ENCODE measurements at places on chromosomes 3 and 15.

GRCh38 chr3:187551416-187551815 lies 118.8 kb downstream of the SST start:
- no peak for DNase-seq

DNA sequence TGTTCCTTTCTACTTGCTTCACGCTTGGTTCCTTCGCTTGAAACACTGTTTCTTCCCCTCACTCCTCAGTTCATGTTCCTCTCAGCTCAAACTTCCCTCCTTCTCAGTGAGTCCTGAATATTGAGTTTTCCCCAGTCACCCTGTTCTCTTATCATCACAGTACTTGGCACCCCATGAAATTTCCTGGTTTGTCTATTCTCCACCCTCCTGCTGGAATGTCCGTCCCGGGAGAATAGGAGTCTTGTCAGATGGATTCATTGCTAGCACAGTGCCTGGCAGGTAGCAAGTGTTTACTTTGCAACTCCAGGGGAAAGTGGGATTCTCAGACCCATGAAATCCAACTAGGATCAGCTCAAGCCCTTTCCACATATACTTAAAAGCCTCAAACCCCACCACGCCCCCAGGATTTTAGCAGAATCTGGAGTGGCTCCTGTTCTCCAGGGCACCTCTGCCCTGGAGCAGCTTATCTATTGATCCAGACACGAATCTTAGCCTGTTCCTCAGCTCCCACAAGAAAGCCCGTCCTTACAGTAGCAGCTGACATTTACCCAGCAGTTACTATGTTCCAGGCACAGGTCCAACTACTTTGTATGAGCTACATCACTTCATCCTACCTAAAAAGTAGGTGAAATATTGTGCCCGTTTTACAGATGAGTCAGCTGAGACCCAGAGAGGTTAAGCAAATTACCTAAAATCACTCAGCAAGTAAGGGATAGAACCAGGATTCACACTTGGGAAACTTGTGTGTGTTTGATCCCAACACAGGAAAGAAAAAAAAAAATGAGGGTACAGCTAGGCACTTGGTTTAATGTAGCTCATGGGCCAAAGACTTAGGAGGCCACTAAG lies 36.8 kb upstream of the MAP3K13 start:
- no peak for DNase-seq

DNA sequence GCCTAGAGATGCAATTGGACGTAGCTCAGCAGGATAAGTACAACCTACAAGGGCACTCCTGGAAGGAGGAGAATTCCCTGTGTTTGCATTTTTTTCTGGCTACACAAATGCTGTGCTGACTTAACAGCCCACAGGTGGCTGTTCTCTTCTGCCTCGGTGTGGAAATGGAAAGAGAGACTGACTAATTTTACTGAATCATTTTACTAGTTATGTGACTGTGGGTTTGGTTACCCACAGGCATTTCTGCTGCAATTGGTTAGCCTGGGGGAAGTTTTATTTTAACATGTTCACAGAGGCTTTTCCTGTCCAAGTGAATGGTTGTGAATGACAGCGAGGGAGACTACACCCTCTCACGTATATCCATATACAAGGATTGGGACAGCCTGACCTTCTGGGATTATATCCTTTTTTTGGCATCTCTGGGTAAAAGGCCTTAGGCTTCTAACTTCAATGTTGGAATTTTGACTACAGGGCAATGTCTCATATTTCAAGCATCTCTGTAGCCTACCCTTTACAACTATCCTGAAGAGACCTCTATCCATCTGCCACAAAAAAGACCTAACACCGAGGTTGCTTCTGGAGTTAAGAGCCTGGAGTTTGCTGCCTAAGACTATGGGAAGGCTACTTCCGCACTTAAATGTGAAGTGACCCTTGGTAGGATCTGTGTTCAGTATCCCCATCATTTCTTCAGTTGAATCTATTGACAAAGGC lies 67.2 kb upstream of the TP63 start:
- DNase-seq: peak; percentile 90

DNA sequence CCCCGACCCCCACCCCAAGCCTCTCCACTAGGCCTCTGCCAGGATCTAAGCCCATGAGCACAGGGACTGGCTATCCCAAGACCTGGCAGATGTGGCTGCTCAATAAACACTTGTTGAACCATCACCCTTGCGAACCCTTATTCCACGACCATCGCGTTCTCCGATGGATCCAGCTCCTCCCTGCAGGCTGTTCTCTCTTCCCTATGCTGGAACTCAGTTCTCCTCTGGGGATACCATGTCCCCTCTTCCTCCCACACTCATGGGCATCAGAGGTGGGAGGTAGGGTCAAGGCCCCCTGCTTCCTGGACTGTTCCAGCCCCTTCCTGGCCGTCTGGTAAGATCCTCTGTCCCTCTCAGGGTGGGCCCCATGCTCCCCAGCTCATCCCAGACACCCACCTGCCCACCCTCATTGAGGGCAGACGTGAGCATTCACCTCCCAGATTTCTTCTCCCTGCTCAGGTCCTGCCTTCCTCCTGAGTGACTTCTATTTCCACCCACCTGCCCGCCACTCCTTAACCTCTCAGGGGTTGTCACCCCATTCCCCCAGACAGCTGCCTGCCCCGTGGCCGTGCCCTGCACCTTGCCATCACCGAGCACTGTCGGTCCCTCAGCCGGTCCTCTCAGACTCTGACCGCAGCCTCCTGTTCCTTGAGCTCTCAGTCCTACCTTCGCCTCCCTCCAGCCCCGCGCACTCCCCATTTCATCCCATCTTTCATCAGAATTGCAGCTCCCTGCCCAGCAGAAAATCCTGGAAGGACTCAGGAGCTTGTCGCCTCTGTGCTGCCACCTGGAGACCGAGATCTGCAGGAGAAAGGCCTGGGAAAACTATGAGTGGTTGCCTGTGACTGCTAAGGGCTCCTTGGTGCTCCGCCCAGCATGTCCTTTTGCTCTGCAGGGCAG lies 42.0 kb downstream of the PML start:
- DNase-seq: no peak

GRCh38 chr3:43627360-43627759 lies 5.5 kb upstream of the ANO10 start:
- DNase-seq: no peak

- no peak for DNase-seq
Observed at GRCh38 chr15:67030036-67030762, 35.2 kb upstream of the SMAD3 start.

DNA sequence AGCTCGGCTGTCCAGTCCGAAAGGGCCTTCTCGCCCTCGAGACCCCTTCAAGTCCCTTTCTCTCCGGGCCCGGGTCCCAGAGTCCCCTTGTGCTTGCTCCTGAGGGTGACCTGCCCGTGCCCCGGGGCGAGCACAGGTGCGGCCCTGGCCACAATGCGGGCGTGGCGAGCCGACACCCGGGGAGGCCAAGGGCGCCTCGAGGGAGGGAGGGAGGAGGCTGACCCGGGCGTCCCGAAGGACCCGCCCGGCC lies 810 bp upstream of the MEF2A start:
- DNase-seq: no peak

DNA sequence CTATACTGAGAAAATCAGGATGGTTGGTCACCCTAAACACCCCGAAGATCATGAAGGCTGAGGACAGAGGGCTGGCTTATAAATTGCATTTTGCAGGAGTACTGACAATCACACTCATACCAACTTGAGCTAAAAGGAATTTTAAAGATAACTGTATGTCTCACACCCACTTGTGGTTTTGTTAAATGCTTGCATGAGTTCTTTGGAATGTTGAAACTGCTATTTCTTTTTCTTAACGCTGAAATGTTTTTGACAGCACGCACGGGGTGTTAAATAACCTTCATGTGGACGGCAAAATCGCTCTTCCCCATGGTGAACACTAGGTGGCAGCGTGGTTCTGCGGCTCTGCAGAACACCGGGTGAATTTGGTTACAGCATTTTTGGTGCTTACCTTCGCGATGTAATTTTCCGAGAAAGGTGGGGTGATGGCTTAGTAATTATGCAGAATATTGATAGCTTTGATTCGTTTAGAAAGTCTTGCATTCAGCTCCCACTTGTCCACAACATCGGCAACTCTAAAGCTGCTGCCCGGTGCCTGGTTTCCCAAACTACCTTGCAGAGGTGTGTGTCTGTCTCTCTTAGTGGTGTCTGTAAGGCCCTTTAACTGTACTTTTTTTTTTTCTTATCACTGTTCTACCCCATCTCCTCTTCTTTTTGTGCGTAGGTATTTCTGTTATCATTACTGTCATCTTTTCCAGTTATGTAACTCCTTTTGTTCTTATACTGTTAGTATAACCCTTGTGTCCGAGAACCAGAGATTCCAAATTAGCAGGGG lies 51.7 kb downstream of the ARNT2 start:
- peak; percentile 92 for DNase-seq

GRCh38 chr3:30162579-30162978 lies 443.8 kb upstream of the TGFBR2 start:
- peak; percentile 87 for DNase-seq

GRCh38 chr3:126179825-126180476 lies 435 bp downstream of the ALDH1L1 start:
- no peak for DNase-seq

DNA sequence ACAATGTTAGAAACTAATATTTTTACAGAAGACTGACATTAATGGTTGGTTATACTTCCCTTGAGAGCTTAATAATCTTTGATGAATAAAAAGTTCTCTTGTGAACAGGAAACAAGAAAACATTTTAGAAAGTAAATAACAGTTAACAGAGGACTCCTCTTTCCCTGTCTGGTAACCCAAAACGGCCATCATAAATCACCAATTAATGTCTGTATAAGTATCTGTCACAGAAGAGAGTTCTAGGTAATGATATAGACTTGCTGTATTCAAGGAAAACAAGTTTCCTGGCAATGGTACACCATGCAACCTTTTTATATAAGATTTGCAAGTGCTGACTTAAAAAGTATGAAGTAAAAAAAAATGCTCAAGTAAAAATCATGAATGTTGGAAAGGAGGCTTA lies 426.7 kb downstream of the SOX2 start:
- no peak for DNase-seq

- no peak for DNase-seq
Observed at GRCh38 chr15:96058103-96058851, 272.2 kb upstream of the NR2F2 start.

DNA sequence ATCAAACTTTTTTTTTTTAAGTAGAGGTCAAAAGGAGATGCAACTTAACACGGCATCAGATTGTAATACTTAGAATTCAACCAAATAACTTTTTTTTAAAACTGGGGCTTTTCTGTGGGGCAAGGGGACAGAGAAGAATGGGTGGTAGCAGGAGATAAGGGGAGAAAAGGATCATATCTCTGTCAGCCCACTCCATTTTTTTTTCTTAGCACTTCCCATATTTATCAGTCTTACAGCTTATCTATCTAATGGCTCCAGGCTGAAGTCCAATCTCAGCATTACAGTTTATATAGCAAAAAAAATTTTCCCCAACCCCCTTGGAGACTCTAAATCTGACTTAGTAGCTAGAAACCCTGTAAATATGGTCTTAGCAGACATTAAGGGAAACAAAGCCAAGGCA lies 69.3 kb downstream of the PIK3R4 start:
- no peak for DNase-seq

DNA sequence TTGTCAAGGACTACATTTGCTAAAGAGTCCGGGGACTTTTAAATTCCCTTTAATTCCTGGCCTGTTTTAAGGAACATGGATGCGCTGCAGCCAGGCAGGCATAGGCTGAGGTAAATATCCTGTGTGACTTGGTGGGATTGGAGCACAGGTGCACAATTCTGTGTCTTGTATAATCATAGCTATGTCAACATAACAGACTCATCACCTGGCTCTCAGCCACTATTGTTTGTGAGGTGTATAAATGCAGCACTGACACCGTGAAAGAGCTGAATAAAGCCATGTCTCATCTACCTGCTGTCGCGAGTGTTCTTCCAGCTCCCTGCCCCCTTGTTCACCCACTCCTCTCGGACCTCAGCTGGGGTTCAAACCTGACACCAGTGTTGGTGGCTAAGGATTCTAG lies 109.7 kb downstream of the MFSD1 start:
- no peak for DNase-seq

- no peak for DNase-seq
Observed at GRCh38 chr3:123732447-123732846, 147.6 kb upstream of the HACD2 start.

GRCh38 chr3:150582620-150583019 lies 20.5 kb upstream of the SELENOT start:
- no peak for DNase-seq

GRCh38 chr3:42229942-42230688 lies 35.9 kb downstream of the CCK start:
- peak; percentile 21 for DNase-seq

DNA sequence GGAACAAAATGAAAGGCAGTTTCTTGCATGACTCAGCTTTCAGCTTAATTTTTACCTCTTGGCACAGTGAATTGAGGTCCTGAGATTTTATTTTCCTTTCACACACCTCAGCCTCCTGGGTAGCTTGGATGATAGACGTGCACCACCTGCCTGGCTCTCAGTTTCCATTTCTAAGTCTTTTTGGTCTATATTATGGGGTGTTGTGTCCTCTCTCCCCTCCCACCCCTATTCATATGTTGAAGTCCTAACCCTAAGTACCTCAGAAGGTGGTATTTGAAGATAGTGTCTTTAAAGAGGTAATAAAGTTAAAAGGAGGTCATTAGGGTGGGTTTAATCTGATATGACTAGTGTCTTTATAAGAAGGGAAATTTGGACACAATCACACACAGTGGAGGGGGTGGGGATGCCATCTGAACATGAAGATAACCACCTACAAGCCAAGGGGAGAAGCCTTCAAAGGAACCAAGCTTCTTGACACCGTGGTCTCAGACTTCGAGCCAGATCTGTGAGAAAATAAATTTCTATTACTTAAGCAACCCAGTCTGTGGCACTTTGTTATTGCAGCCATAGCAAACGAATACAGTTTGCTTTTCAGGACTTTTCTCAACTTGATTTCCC lies 85.2 kb downstream of the STRIT1 start:
- DNase-seq: no peak

GRCh38 chr15:95134431-95135110 lies 903.2 kb downstream of the MCTP2 start:
- no peak for DNase-seq

- no peak for DNase-seq
Observed at GRCh38 chr3:143329567-143330211, 210.1 kb downstream of the CHST2 start.

- no peak for DNase-seq
Observed at GRCh38 chr15:96503276-96503675, 172.8 kb downstream of the NR2F2 start.

- DNase-seq: no peak
Observed at GRCh38 chr3:90241481-90241880, 1134.1 kb downstream of the EPHA3 start.

DNA sequence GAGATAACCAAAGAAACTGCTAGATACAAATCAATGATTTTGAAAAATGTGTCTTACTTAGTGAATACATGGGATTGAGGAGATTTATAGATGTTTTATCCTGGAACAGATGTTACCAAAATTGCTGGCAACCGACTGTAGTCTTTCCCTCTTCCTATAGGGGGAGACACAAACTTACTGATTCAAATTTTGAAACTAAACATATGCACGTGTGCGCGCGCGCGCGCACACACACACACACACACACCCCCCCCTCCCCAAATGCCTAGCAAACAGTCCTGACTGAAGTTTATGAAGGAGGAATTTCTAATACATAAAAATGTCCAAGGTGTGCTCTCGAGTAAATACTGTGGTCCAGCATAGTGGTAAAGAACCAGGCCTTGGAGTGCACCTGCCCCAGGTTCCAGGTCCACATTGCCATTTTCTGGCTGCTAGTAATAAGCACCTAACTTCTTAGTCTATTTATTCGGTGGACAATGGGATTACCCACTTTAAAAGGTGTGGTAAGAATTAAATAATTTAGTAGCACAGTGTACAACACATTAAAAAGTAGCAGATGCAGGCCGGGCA lies 18.5 kb upstream of the C3orf62 start:
- no peak for DNase-seq

GRCh38 chr3:12591997-12592715 lies 35.3 kb downstream of the MKRN2 start:
- DNase-seq: no peak

- peak; percentile 33 for DNase-seq
Observed at GRCh38 chr15:38226608-38227266, 25.9 kb upstream of the SPRED1 start.

All from AG09309 (cell line).